ENCODE measurements at places on chromosomes 5 and 9.

DNA sequence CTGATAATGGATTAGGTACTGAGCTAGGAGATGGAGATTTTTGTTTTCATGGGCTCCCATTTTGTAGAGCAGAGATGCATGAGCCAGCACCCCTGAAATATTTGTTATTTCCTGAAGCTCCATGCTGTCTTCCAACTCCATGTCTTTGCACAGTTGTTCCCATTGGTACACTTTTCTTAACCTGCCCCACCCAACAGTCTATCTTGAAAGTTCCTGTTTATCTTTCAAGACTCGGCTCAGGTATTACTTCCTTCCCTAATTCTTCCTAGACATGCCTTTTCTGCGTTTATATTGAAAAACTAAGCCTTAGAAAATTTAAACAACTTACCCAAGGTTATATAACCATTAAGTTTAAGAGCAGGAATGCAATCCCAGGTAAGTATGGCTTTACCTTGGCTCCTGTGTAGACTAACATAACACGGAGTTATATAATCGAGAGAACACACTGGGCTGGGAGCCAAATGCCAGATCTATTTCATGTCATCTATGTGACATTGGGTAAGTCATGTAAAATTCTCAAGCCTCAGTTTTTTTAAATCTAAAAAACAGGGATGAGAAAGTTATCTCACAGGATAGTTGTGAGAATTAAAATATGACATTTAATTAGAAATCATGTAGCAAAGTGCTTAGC is 67.4 kb downstream of the LIX1 start:
- no peak for DNase-seq

DNA sequence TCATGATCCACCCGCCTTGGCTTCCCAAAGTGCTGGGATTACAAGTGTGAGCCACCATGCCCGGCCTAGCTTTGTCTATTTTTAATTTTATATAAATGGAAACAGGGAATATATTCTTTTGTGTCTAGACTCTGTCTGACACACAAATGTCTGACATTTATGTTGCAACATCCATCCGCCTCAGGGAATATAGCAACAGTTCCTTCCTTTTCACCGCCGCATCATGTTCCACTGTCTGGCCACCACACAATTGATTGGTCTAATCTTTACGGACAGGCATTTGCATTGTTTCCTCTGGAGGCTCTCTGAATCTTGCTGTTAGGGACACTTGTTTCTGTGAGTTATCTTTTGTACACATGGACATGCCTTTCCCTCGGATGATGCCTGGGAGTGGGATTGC is 20.1 kb upstream of the TBC1D9B start:
- DNase-seq, result no peak

GRCh38 chr9:110465190-110465589 is 114.4 kb downstream of the SVEP1 start:
- no peak for DNase-seq

- no peak for DNase-seq
Measured at GRCh38 chr9:127758843-127759242, 19.6 kb downstream of the SH2D3C start.

DNA sequence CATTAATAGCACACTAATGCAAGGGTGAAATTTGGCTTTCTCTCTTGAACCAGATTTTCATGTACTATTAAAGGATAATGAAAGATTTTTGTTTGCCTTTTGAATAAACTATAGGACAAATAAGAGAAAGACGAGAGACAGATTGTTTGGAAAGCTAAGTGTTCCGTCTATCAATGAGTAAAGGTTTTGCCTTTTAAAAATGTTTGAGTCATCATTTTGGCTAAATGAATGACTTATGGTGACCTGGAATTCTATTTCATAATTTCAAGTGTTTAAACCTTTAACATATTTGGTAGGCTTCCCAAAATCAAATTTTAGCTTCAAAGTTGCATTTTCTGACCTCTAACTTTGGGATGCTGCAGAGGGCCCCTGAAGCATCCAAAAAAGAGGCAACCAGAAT is 145.2 kb downstream of the SLC25A46 start:
- peak; percentile 39 for DNase-seq

DNA sequence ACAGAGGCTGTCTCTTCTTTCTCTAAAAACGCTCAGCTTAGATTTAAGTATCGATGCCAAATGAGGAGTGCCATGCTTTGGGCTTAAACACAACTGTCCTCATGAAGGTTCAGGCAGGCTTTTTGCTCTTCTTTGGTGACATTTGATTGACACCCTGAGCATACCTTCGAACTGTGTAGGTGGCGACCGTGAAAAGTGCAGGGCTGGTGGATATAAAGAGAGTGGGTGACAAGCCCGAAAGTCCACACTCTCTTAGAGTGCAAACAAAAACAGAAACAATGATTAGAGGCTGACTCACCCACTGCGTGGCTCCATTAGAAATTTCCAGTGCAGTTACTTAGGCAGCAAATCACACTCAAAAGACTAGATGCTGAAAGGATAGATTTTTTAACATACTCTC is 141.7 kb downstream of the SYK start:
- DNase-seq, result no peak

DNA sequence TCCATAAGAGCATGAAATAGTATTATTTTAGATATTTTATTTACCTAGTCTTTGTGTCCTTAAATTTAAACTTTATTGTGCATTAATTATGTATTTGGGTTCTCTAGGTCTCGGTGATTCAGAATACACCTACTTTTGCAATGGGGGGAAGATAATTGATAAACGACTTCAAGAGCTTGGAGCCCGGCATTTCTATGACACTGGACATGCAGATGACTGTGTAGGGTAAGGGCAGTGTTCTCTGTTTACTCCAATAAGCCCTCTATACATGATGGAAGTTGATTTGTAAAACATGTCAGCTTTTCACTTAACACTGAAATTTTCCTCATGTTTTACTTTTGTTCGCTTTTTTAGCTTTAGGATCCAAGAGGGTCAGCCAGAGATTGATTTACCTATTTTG is 6.2 kb downstream of the MTRR start:
- no peak for DNase-seq

GRCh38 chr5:135481387-135481786 is 29.2 kb upstream of the TIFAB start:
- DNase-seq, result no peak

DNA sequence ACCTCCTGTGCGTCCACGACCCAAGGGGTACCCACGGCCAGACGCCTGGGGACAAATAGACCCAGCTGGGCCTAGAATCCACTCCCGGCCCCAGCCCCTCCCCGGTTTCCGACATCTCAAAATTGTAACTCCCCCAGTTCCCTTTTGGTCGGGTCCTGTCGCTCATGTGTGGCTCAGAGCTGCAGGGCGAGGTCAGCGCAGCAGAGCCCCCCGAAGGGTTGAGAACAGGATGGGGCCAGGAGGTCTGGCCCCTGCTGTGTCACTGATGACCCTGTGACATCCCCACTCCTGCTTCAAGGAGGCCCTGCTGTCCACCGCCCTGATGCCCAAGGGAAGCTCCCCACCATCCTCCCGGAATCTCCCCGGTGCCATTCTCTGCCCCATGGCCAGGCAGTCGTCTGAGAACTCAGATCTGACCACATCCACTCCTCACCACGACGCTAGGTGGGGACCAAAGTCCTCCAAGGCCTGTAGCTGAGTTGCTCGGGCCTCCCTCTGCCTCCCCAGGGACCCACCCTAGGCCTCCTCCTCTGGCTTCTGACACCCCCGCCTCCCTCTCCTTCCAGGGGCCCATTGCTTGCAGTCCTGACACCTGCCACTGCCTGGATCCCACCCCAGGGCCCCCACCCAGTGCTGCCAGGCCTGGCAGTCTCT is 3.9 kb downstream of the SLC9A3 start:
- DNase-seq, result no peak

- DNase-seq, result no peak
Measured at GRCh38 chr9:93540305-93540704, 36.1 kb upstream of the PHF2 start.

- DNase-seq, result no peak
Measured at GRCh38 chr5:97157689-97158088, 15.3 kb upstream of the LIX1 start.

DNA sequence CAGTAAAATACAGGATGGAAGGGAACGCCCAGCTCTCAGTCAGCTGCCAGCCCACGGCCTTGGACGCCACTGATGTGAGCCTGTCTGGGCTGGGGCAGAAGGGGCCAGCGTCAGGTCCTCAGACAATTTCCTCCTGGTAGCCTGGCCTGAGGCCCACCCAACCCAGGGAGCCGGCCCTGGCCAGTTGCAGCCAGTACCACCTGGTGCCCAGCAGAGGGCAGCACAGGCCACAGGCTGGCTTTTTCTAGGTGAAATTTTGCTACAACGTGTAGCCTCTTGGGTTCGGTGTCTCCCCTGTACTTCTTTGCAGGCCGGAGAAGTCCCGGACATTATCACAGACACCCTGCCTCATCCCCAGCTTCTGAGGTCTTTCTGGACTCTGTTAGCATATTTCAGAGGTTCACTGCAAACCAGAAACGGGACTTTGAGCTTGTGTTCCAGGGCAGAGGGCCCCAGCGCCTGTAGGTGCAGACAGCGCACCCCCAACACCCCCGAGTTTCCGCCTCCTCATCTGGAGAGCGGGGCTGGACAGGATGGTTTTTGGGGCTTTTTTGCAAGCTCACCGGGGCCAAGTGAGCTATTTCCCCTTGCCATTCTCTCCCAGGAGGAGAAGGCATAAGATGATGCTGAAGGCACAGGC is 45.9 kb upstream of the KCNMB1 start:
- DNase-seq, result peak; percentile 46

- DNase-seq, result no peak
Measured at GRCh38 chr5:150179019-150179620, 10.7 kb upstream of the SLC6A7 start.

- peak; percentile 77 for DNase-seq
Measured at GRCh38 chr5:113806250-113806649, 292.8 kb downstream of the YTHDC2 start.

GRCh38 chr5:27523629-27524028 is 485.2 kb upstream of the CDH9 start:
- no peak for DNase-seq

GRCh38 chr5:172777881-172778814 is 7.2 kb upstream of the DUSP1 start:
- DNase-seq, result peak; percentile 83

- DNase-seq, result peak; percentile 74
Measured at GRCh38 chr5:137933491-137933911, 44.2 kb downstream of the PKD2L2 start.

DNA sequence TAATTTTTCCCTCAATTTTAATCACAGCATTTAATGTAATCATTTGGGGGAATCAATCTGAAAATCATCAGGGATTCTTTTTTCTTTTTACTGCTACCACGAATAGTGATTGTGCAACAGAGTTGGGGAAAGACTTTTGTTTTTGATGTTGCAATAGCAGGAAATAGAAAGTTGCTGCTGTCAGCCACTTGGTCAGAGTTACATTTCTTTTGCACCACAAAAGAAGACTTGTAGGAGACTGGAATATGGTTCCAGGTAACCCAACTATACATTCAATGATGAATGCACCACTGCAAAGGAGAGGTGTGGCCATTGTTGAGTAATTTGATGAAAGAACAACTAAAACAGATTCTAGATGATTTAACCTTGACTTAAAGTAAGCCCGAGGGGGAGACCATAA is 46.3 kb upstream of the PALM2AKAP2 start:
- DNase-seq, result peak; percentile 87

DNA sequence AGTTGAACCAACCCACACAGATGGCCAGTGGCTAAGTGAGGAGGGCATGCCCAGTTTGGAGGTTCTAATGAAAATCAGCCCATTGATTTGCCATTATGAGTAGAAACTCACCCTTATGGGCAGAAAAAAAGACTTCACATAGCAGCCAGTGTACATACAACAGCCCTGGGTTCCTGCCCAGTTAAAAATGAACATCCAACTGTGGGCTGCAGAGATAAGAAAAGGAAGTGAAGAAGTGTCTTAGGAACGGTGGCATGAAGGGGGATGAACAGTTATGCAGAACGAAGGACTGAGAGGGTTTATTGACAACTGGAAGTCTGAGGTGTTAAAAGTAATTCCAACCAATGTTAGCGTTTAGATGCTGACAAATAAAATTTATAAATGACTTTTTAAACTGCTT is 118.4 kb downstream of the MARCHF3 start:
- no peak for DNase-seq

- peak; percentile 35 for DNase-seq
Measured at GRCh38 chr5:123719004-123719403, 207.0 kb downstream of the CSNK1G3 start.

Measured in fibroblast of upper back skin (primary cell).